CD4-positive, alpha-beta T cell treated with Interferon gamma for 1 hour (primary cell): ENCODE measurements at places on chromosomes 12 and 14.

DNA sequence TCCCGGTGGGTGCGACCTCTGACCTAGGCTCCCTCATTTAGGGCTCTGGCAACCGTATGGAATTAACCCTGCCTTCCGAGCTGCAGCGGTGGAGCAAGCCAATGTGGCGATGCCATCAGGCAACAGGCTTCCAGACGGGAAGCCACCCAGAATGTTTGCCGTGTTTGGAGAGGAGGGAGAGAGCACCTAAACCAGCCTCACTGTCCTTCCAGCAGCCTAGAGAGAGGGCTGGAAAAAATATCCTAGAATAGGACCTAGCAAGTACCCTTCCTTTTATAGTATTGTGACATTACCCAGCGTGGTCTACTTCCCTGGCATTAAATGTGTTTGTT is 287 bp upstream of the SLC2A13 start:
- DNase-seq: no peak

GRCh38 chr12:51364001-51364400 is 17.5 kb upstream of the CELA1 start:
- no peak for DNase-seq

DNA sequence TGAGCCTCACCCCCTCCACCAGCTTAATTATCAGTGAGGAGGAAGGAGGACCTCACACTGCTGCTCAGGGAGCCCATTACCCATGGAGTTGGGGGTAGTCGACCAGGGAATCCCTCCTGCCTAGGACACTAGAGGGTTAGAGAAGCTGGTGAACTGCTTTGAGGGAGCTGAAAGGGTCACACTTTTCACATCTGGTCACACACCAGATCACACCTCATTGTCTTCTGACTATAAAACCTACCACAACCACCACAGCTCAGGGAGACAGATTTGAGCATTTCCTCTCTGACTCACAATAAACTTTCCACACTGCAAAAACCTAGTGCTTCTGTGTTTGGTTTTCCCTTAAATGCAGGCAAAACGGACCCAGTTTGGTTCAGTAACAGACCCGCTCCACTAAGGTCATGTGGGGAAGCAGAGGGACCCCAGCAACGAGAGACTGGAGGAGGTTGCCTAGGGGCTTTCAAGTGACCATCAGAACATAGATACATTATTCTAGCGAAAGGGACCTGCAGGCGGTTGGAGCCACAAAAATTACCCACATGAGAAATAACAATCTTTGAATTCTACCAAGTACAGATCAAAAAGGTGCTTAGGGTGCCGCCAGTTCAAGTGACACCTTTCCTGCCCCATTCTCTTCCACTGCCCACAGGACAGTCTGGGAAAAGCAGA is 151.4 kb upstream of the AVPR1A start:
- DNase-seq: no peak

- DNase-seq: no peak
These were observed 68.5 kb upstream of the HOXC13 start for GRCh38 chr12:53870117-53870516.

- no peak for DNase-seq
These were observed 13.9 kb downstream of the SLC39A5 start for GRCh38 chr12:56243731-56244181.

DNA sequence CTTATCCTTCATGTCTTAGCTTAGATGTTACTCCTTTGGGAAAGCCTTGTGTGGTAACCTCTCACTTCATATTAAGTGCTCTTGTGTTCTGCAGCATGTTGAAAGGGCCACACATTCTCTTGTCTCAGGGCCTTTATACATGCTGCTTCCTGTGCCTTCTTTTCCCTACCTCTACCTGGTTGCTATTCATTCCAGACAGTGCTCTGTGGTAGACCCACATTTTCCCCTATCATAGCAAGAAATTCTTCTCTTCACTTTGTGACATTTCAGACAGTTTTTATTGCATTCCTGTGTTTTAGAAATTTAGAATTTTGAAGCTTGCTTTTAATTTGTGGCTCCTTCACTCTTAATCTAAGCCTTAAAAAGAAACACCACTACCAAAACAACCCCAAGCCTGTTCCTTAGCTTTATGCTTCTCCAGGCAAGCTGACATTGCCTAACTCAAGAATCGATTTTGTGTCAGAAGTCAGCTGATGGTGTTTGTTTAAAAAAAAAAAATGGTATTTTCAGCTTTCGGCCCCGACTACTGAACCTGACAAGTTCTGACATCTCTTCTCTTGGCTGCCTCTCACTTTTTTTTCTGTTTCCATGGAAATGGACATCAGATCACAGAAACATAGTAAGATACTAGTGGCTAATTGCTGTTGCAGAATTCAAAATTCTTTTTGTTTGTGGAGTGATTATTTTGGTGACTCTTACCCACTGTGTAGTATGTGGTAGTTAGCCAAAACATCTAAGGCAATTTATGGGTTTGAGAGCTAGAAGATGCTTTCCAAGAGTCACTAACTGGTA is 156.3 kb downstream of the NUBPL start:
- DNase-seq: no peak

- peak; percentile 15 for DNase-seq
These were observed 53.0 kb downstream of the IFNG-AS1 start for GRCh38 chr12:68042212-68042699.

GRCh38 chr12:88960213-88960878 is 380.1 kb upstream of the KITLG start:
- no peak for DNase-seq

GRCh38 chr14:22824711-22825359 is 4.9 kb upstream of the MRPL52 start:
- DNase-seq: no peak

DNA sequence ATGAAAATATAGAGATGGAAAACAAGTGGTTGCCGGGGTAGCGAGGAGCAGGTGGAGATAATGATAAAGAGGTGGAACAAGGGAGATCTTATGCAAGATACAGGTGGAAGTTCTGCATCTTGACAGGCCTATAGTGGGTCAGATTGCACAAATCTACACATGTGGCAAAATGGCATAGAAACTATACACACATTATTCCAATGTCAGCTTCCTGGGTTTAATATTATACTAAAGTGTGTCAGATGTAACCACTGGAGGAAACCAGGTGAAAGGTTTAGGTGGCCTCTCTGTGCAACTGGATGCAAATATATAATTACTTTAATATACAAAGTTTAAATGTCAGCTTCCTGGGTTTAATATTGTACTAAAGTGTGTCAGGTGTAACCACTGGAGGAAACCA is 1.1 kb downstream of the SLC38A4 start:
- no peak for DNase-seq

- DNase-seq: peak; percentile 25
These were observed 2.2 kb downstream of the ASIC1 start for GRCh38 chr12:50059440-50060119.

GRCh38 chr12:80262346-80262745 is 163.0 kb downstream of the OTOGL start:
- DNase-seq: no peak

DNA sequence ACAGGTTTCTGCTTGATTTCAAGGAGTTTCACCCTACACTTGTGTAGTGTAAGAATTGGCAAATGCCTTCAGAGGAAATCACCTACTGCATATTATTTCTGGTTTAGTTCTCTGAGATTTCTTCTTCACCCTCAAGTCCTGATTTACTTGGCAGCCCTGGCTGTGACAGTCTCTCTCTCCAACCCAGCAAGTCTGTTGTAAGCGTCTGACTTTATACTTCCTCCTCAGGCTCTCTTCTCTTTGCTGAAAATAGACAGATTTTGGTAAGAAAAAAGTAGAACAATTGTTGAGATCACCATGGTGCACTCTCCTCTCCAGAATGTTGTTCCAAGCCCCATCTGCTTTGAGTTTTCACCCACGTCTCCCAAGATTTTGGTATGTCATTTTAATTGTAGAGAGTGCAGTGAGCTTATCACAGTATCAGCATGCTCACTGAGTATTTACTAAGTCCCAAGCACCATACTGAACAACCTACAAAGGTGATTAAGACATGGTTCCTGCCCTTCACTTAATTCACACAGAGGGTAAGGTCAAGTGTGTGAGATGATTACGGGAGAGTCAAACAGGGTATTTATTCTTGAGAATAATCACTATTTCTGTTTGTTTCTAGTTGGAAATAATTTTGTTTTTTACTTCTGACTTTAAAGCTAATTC is 148.7 kb downstream of the MDGA2 start:
- DNase-seq: no peak

DNA sequence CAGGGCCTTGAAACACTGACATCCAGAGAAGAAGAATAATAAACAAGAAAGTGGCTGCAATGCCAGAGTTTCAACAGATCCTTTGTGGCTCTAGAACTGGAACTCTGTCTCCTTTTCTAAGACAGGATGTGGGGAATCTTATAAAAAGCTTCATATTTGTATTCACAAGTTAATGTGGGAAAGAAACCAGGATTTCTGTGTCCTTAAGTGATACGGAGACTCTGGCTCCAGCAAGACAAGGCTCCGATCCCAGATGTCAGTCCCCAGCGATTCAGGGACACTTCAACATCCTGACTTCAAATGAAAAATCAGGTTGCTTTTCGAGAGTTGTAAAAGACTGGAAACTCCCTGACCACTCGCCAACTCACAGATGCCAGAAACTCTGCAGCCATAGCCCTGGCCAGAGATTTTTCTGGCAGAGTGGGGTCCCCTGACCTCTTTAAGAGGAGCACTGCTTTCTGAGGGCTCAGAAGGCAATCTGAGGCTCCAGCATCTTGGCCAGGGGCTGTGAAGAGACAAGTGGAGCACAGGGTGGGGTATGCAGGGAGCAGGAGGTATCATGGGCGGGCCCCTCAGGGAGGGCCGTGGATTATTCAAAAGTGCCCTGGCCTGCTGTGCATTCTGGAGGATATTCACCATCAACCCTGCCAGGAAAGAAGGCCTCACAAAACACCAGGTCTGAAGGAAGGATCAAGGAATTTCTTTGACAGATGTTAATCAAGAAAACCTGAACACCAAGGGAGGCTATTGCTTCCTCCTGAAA is 53.3 kb downstream of the TMX1 start:
- no peak for DNase-seq

DNA sequence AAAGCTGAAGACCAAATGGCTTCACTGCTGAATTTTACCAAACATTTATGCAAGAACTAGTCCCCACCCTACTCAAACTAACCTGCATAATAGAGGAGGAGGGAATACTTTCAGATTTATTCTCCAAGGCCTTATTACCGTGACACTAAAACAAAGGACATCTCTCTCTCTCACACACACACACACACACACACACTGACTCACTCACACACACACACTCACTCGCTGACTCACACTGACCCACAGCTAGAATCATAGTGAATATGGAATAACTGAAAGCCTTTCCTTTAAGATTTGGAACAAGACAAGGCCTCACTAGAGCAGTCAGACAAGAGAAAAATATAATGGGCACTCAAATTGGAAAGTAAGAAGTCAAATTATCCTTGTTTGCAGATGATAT is 1014.1 kb downstream of the TMTC2 start:
- no peak for DNase-seq

- DNase-seq: no peak
These were observed 6.6 kb upstream of the NOP2 start for GRCh38 chr12:6574576-6575295.

- DNase-seq: no peak
These were observed 103.8 kb downstream of the SLC16A7 start for GRCh38 chr12:59699421-59700152.

GRCh38 chr14:93655078-93655750 is 133.1 kb downstream of the PRIMA1 start:
- DNase-seq: no peak

DNA sequence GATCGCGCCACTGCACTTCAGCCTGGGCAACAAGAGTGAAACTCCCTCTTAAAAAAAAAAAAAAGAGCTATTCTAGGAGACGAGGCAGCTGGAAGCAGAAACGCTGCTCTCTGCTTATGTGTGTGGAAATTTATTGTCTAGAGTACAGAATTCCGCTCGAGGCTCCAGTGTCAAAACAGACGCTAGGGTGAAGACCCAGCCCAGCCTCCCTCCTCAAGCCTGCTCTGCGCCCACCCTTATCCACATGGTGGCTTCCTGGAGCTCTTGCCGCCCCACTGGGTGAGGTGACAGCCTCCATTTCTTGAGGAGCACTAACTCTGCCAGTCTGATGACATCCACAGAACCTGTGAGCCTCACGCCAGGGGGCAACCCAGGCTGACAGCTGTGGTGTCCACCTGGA is 49.5 kb upstream of the DLK1 start:
- DNase-seq: no peak

DNA sequence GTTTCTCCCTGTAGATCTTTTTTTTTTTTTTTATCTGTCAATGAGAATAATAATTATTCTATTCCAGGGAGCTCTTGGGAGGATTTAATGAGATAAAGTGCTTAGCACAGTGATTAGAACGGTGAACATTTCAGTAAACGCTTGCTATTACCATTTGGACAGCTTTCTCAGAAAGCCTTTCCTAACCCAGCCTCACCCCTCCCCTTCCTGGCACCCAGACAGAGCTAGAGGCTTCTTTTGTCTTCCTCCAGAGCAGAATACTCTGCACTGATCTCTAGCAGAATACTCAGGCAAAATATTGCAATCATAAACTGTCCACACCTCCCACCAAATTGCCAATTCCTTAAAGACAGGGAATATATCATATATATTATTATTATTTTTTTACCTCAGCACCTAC is 66.6 kb downstream of the ERGIC2 start:
- DNase-seq: no peak

DNA sequence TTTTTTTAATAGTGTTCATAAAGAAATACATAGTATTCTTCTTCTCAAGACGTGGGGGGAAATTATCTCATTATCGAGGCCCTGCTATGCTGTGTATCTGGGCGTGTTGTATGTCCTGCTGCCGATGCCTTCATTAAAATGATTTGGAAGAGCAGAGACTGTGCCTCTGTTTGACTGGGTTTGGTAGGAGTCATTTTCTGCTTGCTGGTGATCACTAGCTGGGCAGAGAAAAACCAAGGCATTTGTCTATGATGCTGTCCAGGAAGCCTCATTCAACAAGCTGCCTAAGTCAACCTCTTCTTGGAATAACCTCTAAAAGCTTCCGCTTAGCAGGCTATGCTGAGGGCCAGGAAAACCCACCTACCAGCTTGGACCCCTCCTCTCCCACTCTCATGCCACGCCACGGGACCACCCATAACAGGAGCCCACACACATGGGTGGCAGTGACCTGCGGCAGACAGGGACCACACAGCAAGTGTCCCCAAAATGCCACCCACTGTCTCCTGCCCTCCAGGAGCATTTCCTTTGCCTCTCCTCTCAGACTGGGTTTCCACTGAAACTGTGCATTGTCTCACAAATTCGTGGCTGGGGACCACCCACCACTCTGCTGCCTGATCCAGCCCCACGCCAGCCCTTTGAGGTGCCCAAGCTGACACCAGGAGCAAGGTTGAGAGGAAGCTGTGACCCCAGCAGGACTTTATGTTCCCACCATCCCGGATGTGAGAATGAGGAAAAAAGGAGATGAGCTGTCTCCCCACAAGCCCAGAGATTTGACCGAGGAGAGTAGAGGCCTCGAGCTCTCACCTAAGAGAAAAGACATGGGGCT is 36.8 kb downstream of the DAD1 start:
- DNase-seq: no peak

GRCh38 chr12:1502831-1503230 is 91.5 kb downstream of the FBXL14 start:
- no peak for DNase-seq
